ENCODE measurements at places on chromosomes 1 and 21. TPM values are rescaled to one million over a fixed set of nuclear protein-coding genes. Genes with fewer than 3 reads are reported as not detected.

Gene KRTAP13-3
- total RNA-seq, result not detected

Gene CAMK2N1
- 120 TPM for total RNA-seq

Gene BRDT
- not detected for total RNA-seq

Gene VHLL
- total RNA-seq, result not detected

Gene SLC44A3
- 129 TPM for total RNA-seq

Gene NPL
- total RNA-seq, result 2.3 TPM

Gene S100A5
- not detected for total RNA-seq

Gene HHAT
- 2.3 TPM for total RNA-seq

Gene OR6N1
- total RNA-seq, result not detected

DNA sequence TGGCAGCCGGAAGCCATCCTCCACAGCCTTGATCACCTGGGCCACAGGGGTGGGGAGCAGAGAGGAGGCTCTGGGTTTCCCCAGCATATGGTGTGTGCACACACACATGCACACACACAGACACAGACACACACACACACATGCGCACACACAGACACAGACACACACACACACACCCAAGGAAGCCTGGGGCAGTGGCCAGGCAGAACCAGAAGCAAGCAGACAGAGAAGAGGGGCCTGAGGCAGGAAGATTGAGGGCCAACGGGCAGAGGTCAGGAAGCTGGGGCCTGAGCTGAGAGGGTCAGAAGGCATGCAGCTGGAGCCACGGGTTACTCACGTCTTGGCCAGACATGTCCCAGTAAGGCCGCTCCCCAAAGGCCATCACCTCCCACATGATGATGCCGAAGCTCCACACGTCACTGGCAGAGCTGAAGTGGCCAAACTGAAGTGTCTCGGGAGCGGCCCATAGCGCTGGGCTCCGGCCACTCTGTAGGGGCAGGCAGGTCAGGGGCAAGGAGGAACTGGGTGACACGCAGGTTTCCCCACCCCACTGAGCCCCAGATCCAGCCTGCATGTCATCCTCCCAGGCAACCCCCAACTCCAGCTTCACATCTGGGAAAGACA is 27.4 kb downstream of the CDCA8 start:
- no peak for DNase-seq

DNA sequence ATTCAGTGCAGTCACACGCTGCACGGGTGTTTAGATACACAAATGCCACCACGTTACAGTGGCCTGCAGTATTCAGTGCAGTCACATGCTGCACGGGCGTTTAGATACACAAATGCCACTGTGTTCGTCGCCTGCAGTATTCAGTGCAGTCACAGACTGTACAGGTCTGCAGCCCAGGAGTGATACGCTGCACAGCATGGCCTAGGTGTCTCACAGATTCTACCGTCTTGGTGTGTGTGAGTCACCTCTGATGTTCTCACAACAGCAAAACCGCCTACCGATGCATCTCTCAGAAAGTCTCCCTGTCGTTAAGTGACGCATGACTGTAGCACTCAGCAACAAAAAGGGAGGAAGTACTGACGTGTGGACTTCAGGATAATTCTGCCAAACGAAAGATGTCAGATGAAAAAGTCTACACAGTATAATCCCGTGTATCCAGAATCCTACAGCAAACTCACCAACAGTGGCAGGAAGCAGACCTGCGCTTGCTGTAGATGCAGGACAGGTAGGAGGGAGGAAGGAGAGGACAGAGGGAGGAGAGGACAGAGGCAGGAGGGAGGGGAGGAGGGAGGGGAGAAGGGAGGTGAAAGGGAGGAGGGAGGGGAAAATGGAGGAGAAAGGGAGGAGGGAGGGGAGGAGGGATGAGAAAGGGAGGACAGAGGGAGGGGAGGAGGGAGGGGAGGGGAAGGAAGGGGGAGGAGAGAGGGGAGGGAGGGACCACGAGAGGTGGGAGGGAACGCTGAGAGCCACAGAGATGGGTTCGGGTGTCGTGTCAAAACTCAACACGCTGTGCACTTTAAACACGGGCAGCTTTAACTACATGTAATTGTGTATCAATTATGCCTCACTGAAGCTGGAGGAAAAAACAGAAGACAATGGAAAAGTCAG is 36.3 kb upstream of the PCBP3 start:
- DNase-seq, result no peak

DNA sequence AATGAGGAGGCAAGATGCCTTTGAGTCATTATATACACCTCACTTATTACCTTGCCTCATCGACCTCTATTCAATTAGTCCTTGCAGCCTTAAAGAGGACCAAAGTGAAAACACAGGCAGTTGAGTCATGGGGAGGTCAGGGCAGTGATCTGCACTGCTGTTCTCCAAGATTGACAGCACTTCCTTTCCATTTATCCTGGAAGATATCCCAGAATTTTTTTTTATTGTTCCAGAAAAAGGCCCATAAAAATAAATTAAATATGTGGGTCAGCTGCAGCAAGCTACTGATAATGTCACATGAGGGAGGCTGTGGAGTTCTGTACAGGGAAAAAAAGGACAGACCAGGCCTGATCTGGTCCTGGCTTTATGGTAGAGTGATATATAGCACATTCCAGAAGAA is 33.2 kb upstream of the CDC42BPA start:
- no peak for DNase-seq

DNA sequence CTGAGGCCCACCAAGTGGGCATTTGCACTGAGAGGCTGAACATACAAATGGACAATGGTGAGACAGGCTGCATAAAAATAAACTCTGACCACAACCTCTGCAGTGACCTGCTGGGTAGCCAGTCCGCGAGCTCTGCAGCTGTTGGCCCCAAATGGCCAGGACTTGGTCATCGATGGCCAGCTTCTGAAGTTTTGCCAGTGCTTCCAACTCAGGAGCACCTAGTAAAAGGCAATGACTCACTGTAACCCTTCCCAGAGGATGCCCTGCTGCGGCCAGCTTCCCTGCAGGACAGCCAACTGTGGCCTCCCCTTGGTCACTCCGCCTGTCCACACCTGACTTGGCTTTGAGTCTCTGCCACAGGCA is 185.4 kb downstream of the DYRK1A start:
- DNase-seq, result no peak

GRCh38 chr1:90204023-90204590 is 209.2 kb downstream of the ZNF326 start:
- no peak for DNase-seq

DNA sequence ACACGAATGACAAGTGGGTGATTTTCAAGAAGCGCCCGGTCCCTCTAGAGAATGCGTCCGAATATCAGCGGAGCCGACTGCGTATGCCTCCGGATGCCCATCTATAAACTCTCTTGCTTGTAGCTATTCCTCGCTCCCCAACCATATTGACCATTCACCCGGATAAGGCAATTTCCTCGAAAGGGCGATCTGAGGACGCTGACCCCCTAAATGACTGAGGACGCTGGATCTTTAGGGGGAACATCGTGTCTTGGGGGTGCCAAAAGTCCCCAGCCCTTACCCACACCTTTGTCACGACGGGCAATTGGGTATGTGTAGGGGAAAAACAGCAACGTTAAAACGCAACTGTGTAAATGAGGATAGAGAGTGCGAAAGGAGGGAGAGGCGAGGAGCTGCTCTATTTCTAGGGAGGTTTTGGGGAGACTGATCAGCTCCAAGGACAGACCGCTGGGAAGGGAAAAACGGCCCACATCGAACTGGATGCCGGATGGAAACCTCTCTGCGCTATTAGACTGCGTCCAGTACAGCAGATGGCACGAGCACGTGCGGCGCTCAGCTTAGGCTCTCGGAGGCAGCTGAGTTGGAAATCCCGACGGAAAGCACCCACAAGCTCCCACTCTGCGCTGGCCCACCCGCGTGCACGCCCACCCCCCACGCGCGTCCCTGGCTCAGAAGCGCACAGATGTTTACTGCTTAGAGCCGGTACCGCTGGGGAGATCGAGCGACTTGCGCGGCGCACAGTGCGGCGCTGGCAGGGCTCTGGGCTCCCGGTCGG is 2.9 kb upstream of the PRRX1 start:
- DNase-seq, result peak; percentile 43

GRCh38 chr1:8239039-8239305 is 78.9 kb upstream of the SLC45A1 start:
- DNase-seq, result no peak

DNA sequence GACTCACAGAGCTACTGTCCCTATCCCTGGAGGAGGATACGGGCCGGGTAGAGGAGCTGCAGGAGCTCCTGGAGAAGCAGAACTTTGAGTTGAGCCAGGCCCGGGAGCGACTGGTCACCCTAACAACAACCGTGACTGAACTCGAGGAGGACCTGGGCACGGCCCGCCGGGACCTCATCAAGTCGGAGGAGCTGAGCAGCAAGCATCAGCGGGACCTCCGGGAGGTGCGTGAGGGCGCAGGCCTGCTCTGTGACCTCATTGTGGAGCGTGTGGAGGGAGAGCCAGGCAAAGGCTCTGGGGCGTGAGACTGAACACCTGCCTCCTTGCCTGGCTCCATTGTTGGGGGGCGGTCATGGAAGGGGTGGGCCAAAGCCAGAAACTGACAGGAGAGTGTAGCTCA is 19.0 kb downstream of the PPFIA4 start:
- no peak for DNase-seq

DNA sequence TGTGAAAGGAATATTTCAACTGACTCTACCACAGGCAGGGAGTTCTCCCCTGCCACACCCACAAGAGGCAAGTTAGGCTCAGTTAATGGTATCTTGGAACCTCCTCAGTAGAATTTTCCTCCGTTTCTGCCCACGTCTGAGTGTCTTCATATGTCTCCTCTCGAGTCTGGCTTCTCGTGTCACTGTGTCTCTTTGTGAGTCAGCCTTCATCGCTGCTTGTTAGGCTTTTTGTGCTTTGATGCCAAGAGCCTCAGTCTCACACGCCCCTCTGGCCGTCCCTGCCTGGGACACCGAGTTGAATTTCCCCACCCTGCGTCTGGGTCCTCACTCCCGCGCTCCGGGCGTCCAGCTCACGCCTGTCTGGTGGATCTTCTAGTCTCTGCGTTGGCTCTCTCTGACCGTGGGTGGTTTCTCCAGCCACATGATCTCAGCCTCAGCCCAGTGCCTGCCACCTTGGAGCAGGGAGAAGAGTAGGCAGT is 125.7 kb upstream of the GADD45A start:
- DNase-seq, result no peak

- no peak for DNase-seq
Observed at GRCh38 chr1:180002437-180002836, 47.8 kb downstream of the CEP350 start.

DNA sequence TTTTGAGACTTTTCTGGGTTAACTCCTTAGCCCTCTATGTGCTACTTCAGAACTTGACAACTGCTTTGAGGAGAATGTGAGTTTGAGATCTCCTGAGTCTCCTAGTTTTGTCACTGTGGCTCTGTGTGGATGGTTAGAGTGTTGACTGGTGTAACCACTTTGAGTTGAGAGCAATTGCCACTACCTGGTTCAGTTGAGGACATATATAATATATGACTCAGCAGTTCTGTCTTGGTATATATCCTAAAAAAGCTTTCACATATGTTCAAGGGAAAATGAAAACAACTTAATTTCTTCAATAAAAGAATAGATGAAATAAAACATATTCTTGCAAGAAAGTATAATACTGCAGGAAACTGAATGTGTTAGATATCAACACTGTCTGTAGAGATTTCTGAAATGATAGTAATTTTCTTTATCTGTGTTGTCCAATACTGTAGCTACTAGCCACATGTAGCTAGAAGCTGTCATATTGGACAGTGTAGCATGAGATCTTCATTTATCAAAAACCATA is 96.7 kb upstream of the QSOX1 start:
- no peak for DNase-seq

DNA sequence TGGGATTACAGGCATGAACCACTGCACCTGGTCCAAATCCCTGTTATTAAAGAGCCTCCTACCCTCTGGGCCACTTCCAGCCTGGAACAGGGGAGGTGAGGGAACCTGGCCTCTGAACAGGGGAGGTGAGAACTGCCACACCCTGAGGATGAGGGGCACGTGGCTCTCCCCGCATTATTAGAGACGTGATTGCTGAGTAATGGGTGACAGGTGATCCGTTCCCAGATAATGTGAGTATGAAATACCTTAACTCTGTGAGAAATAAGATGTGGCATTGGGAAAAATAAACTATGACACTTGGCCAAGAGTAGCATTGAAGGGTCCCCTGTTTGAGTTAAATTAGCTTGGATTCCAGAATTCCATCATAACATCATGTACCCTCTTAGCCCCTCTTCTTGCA is 13.6 kb upstream of the SLC25A34 start:
- no peak for DNase-seq

DNA sequence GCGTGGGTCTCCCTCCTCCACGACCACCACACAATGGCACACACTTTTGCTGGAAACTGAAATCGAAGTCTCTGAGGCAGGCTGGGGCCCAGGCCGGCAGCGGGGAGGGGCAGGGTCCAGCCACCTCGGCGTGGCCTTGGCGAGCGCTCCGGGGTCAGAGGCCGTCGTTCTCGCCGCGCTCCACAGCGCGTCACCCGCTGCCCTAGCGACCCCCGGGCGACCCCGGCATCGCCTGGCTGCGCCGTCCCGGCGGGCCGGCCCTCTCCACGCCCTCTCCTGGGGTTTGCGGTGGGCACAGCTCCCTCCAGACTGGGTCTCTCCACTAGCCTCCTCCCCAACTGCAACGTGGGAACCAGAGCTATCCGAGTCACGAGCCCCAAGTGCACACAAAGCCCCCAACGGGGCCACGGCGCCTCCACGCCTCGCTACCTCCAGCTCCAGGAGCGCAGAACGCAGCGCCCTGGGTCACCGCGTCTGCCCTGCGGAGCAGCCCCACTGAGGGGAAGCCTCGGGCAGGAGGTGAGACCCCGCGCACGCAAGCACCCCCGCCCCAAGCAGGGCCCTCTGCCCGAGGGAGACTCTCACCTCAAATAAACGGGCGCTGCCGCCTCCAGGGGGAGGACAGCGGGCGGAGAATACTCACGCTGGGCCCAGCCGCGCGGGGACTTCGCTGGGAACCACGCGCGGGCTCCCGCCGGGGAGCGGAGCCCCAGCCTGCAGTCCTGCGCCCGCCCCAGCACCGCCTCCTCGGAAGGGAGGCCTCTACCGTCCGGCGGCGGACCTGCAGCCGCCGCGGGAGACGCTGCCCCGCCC is 134.0 kb upstream of the BARHL2 start:
- peak; percentile 90 for DNase-seq

GRCh38 chr1:53619367-53620060 is 119.5 kb downstream of the GLIS1 start:
- no peak for DNase-seq

DNA sequence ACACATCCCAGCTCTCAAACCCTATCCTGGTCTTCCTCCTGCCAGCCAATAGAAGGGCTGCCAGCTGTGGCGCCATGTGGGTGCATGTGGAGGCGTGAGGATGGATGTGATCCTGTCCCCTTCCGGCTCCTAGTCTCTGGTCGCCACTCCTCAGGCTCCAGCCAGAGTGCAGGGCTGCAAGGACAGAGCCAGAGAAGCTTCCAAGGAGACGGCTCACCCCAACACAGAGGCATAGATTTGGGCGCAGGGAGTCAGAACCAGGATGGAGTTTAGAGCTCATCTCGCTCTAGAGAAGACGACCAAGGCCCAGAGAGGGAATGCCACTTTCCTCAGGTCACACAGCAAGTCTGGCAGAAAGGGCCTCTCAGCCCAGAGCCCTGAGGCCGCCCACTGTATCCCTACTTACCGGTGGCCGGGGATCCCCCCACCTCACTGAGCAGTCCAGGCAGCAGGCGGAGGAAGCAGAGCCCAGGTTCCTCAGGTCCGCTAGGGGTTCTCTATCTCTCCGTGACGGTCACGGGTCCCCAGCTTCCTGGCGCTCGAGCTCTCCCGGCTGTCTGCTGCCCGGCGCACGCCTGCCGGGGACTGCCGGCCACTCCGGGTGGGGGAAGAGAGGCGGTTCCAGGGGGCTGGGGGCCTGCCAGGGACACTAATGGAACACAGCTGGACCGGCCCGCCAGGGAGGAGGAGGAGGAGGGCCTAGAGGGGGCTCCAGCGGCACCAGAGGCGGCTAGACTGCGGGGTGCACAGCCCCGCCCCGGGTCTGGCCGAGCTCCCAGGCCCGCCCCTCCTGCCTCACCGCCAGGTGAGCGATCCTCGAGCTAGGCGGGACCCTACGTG is at the start of gene COL16A1:
Gene COL16A1, minus strand, starts transcription at position 587 of the 840 bp plus-strand sequence. CDS start 1,824 bp downstream, outside the sequence.
- DNase-seq, result no peak

Measured in glutamatergic neuron (in vitro differentiated cells).